Cerebellum (tissue), 4 donors: ENCODE measurements at places on chromosomes 3 and 15.

DNA sequence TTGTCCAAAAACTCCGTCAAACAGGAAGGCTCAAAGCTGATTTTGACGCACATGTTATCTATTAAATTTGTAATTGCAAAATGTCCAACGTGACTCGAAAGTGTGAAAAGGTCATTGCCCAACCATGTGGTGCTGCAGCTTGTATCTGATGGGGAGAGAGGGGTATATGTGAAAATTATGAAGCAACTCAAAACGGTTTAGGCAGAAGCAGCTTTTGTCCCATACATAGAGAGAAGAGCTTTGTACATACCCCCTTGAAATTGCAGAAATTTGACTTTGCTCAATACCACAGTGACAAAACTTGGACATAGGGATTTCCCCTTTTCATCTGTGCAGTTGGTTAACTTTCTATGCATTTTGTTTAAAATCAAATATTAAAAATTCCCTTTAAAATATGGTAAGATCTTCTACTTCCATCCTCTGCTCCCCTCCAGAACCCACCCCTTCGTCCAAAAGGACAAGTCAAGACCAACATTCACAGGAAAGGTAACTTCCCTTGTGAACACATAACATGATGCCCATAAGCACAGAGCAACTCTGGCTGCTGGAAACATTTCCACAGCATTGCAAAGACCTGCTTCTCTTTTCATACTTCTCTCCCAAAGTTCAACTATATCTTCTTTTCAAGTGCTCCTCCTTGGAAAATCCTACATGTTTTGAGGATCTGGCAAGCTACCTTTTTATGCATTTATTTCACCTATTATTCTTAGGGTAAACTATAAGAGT, 253.7 kb upstream of the THBS1 start:
- DNase-seq: no peak

GRCh38 chr15:57730876-57731275, 24.4 kb downstream of the POLR2M start:
- DNase-seq: no peak

DNA sequence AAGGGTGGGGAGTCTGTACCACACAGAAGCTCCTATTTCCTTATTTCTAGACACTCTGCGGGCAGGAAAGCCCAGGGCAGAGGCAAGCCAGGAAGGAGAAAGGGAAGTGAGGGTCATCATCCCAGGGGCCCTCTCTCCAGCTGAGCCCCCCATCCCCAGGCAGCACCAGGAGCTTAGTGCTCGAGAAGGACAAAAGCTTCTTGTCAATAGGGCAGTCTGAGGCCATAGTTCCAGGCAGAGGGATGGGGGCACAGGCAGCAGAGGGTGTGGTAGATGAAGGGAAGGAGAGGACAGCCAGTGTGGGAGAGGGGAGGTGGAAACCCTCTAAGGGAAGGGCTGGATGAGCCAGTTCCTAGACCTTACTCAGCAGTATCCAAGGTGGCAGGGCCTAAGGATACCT, 2.7 kb downstream of the MAP1A start:
- no peak for DNase-seq

DNA sequence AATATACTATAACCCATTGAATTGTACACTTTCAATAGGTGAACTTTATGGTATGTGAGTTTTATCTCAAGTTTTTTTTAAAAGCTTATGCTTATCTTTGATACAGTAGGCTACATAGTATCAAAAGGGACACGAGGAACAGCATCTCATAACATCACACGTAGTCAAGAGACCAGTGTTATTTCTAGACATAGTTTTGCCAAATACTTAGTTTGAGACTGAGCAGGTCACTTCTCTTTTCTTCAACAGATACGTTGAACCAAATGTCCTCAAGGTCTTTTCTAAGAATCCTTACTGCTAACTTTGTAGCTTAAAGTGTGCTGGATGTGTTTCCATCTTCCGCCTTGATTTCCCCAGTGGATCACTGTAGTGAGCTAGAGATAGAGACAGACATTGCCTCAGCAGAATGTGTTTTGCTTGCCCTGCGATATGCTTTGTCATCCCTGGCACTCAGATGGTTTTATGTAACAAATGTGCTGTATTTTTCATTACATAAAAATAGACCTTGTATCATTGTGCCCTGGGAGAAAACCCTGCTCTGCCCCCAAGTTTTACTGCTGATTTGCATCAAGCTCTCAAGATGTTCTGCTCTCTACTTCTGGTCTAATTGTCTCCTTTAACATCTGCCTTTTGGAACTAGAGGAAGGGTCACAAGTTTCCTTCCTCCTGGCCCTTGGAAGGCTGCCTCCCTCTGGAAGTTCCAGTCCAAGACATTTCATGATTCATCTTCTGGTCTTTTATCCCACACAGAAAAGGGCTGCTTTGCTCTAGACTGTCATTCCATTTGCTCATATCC, 426.4 kb upstream of the RGMA start:
- DNase-seq: no peak

DNA sequence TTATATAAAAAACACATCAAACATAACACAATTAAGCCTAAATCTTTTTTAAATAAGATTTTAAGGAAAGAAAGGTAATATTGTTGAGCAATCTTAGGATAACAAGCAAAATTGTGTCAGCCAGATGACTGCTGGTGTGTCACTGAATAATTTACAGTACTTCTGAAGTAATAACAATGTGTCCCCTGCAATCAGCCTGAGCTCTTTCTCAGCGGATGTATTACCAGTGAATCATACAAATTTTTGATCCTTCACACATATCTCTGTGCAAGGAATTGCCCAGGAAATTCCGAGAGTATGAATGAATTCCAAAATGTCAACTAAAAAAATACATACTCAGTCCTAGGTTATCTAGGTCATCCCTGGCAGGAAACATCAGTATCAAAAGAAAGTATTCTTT, 76.6 kb upstream of the PTX3 start:
- no peak for DNase-seq

DNA sequence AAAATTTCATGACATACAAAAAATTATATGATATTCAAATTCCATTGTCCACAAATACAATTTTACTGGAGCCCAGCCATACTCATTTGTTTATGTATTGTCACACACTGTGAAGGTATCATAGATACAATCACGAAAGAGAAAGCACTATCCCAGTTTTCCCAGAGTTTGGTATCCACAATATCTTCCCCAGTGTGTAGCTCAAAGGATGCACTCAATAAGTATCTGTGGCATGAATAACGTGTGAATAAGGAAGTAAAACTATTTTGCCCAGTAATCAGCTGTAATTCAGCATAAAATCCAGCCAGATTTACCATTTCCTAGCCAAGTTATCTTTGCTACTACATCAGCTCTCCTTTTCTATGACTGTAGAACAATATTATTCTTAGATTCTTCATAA, 131.3 kb upstream of the KCNMB2 start:
- DNase-seq: no peak

- DNase-seq: no peak
Measured at GRCh38 chr15:76177491-76178040, 117.8 kb downstream of the TMEM266 start.

DNA sequence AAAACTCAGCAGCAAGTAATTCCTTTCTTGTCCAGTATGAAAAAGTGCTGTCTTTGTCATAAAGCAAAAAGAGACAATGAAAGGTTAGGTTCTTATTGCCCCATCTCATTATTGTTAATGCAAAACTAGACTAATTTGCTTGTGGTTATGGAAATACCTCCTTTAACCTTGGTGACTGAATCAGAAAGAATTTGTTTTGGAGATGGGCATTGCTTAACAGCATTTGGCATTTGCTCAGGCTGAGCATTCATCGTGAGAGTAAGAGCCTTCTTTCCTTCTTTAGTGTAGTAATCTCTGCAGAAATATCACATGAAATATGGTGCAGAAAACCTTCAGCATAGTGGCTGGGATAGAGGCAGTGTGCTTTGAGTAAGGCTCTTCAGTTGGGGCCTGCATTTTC, 103.1 kb downstream of the CNTN6 start:
- no peak for DNase-seq

DNA sequence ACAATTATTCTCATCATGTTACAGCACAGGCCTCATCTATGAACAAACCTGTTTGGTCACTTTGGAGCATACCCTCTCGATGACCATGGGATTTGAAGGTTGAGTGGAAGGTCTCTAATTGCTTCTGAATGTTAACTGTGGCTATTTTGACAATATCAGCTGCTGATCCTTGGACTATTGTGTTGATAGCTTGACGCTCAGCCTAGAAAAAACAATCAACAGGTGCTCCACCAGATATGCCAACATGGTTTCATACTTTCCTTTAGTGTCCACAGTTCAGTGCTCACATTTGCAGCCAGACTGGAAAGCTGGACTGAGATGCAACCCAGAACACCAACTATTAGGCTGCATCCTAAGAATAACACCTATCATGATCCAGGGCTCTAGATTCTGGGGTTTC, 109.7 kb downstream of the POLQ start:
- DNase-seq: no peak

- no peak for DNase-seq
Measured at GRCh38 chr3:81601707-81602305, 159.6 kb downstream of the GBE1 start.

DNA sequence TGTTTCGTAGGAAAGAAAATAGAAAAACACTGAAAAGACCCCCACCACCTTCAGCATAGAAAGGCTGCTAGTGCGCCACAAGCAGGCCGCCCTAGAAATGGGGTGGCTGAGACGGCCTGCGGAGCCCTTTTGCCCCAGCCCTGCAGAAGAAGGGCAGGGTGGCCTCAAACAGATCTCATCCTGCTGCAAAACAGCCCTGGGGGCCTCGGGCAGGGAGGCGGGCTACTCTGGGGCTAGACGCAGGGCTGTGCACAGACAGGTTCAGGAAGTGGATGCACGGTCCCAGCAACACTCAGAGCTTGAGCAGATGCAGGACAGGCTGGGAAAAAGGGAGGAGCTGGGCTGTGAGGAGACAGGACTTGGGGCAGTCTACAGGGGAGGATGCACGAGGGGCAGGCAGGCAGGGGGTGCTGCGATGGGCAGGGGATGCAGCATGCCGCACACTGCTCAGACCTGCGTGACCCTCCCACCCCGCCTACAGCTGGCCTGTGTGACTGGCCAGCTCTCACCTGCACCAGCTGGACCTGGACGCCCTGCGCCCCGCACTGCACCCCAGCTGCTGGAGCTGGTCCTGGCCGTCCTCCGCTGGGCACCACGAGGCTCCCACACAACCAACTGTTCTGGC, 34.3 kb downstream of the ZXDC start:
- no peak for DNase-seq

DNA sequence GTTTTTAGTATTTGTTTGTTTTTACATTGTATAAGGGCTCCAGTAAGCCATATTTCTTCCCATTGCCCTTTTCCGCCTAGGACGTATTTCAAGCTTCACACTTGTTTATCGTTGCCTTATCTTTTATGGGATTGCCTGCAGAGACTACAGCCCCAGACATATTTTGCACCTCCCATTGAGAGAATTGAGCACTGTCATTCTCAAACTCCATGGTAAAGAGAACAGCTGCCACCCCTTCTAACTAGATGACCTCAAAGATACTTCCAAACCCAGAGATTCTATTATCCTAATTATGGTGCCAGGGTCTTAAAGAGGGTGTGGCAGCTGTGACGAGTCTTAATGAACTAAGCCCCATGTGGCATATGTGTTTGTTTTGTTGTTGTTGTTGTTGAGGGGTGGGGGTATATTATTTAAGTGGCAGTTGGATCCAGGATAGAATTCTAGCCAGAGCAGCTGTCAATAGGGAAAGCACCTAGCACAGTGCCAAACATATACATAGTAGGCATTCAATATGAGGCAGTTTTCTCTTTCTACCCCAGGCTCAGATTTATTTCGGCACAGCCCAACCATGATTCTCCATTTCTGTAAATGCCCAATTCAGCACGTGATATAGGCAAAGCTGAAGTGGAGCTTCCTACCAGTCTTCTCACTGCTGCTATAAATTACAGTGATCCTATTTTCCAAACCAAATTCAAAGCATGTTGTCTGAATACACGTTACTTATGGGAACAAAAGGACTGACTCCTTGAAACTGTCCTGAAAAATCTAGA, 932 bp upstream of the TP53BP1 start:
- DNase-seq: no peak

- DNase-seq: no peak
Measured at GRCh38 chr3:16595778-16596177, 9.4 kb downstream of the DAZL start.

- DNase-seq: no peak
Measured at GRCh38 chr3:95705786-95706418, 1108.5 kb upstream of the EPHA6 start.

GRCh38 chr3:107988460-107989175, 102.2 kb downstream of the CD47 start:
- no peak for DNase-seq

GRCh38 chr15:27490867-27491595, 520.0 kb downstream of the GABRG3 start:
- DNase-seq: no peak

GRCh38 chr3:81823882-81824395, 62.5 kb upstream of the GBE1 start:
- no peak for DNase-seq
